G401 (cell line): ENCODE measurements at places on chromosomes 2 and 18.

DNA sequence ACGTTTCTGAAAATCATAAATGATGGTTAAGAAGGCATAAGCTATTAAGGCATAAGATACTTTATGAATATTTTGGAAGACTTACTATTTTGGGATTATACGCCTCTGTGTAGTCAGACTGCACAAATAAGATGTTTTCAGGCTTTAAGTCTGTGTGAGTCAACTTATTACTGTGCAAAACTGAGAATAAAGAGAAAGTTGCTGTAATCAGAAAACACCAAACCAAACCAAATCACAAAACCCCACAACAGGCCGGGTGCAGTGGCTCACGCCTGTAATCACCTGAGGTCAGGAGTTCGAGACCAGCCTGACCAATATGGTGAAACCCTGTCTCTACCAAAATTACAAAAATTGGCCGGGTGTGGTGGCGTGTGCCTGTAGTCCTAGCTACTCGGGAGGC lies 7.7 kb downstream of the CLK1 start:
- DNase-seq = no peak

DNA sequence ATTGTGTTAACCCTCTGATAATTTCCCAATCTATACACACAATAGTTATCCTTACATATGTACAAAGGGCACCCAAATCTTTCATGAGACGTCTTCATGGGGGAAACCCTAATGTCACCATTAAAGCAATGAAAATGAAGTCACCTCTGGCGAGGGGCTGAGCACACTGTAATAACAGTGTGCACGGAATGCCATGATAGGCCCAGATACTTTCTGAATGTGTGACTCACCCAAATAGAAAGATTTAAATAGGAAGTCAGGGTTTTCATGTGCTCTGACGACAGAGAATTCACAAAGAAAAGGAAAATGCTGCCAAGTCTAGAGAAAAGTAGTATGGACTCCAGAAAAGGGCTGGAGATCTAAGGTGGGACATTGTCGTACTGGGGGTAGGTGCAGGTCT lies 128.3 kb downstream of the SATB2 start:
- no peak for DNase-seq

- DNase-seq = no peak
Measured at GRCh38 chr2:190812506-190813294, 67.9 kb upstream of the GLS start.

DNA sequence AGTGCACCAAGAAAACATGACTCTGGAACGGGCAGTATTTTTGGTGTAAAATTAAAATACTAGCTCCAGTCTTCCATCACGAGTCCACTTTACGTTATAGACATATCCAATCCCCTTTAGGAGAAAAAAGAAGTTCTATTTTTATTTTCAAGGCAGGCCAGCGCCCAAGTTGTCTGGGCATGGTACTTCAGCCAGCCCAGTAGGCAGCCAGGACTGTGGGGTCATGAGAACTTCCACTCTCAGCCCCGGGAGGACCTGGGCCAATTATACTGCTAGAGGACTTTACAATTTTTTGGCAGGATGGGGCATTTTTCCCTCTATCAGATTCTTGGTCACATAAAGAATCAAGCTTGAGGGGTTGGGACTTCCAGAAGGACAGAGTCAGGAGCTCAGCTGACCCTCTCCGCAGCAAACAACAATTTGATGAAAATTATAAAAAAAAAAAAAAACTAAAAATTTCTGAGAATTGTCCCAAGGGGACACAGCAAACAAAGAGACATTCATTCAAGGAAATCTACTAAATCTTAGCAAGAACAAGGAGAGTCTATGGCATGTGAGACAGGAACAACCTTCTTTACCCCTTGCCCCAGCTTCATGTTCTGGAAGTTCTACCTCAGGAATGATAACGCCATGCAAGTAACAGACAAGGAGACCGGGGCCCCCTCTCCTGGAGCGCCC lies 37.3 kb upstream of the B3GNT2 start:
- no peak for DNase-seq

GRCh38 chr2:232416521-232417470 lies 10.2 kb downstream of the ALPG start:
- no peak for DNase-seq

GRCh38 chr18:58076052-58076451 lies 32.0 kb downstream of the NEDD4L start:
- no peak for DNase-seq

DNA sequence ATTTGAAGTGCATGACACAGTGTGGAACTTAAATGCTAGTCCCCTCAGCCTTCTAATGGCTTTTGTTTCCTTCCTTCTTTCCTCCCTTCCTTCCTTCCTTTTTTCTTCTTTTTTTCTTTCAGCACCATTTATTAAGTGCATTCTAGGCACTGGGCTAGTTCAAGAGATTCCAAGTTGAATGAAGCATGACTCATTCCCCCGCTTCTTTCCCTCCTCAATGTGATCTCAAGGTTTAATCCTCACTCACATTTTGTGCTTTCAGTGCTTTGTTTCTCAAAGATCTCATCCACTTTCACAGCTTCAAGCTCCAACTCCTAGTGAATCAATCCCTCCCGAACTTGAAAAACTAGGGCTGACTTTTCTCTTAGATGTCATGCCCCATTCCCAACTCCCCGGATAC lies 90.1 kb downstream of the LBH start:
- no peak for DNase-seq

- DNase-seq = no peak
Measured at GRCh38 chr2:236813766-236814165, 244.1 kb downstream of the ACKR3 start.

- DNase-seq = no peak
Measured at GRCh38 chr2:197079832-197080555, 153.5 kb upstream of the PGAP1 start.

DNA sequence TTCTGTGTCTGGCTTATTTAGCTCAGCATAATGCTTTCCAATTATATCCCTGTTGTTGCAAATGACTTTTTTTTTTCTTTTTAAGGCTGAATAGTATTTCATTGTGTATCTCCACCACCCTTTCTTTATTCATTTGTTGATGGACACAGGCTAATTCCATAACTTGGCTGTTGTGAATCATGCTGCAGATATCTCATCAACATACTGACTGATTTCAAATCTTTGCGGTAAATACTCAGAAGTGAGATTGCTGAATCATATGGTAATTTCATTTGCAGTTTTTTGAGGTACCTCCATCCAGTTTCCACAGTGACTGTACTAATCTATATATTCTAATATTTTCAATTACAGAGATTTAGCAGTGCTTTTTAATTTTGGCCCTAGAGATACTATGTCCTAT lies 266.2 kb downstream of the TMX3 start:
- no peak for DNase-seq

- DNase-seq = no peak
Measured at GRCh38 chr2:168944065-168944464, 43.0 kb downstream of the G6PC2 start.

- DNase-seq = no peak
Measured at GRCh38 chr2:88230911-88231310, 60.8 kb downstream of the THNSL2 start.

- DNase-seq = no peak
Measured at GRCh38 chr2:68469935-68470334, 2.5 kb downstream of the APLF start.

- DNase-seq = no peak
Measured at GRCh38 chr18:57807336-57808117, 4.4 kb upstream of the ATP8B1 start.

GRCh38 chr18:7604361-7604760 lies 37.2 kb downstream of the PTPRM start:
- DNase-seq = no peak

DNA sequence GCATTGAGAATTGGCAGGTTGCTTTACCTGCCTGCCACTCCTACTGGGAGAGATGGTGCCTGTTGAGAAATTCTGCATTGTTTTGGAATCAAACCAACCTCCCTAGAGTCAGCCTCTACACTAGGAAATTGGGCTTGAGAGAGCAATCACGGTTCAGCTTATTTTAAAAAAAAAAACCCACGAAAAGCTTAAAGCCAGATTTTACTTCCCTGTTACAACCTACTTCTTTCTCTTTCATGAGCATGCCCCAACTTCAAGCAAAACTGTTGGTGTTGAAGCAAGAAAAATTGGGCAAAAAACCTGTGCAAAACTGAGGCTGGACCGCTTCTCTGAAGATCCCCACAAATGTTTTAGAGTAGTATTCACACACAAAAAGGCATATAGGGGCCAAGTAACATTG lies 134.6 kb upstream of the ZEB2 start:
- DNase-seq = no peak

GRCh38 chr18:37637478-37637850 lies 71.9 kb upstream of the CELF4 start:
- DNase-seq = no peak

GRCh38 chr2:238135601-238136150 lies 2.8 kb upstream of the KLHL30 start:
- DNase-seq = no peak

GRCh38 chr2:100924122-100924519 lies 78.0 kb upstream of the RPL31 start:
- DNase-seq = no peak

DNA sequence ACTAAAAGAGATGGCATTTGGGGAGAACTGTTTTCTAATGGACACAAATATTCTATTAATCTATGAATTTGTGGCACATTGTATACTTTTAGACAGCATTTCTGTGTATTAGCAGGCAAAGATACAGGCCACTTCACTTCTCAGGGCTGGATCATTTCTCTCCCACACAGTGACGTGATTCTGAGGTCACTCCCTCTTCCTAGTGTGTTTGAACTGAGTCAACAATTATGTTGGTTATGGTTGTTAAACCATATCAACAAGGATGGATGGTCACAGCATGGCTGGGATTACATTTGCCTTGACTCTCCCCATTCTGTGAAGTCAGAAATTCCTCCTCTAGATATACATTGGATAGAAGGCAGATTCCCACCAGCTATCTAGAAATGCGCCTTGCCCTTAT lies 11.6 kb downstream of the NOSTRIN start:
- no peak for DNase-seq
